ENCODE measurements at places on chromosomes 2 and 18. TPM values are rescaled to one million over a fixed set of nuclear protein-coding genes. Genes with fewer than 3 reads are reported as not detected.

DNA sequence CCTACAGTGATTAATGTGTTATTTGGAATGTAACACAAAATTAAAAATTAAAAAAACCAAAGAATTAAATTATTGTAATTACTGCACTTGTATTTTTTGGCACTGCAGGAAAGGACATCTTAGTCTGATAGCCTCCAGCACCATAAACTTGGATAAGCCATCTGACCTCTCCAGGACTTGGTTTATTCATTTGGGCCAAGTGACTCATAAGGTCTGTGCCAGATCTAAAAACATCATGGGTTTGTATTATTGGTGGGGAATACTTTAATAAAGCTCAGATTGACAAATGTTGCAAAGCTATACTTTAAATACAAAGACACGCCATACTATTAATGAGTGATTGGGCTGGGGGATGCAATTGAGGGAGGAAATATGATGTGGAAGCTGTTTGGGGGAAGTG lies 225.2 kb downstream of the ZNF521 start:
- no peak for DNase-seq

PROKR1 gene
- total RNA-seq: not detected

GRCh38 chr18:55239740-55240139 lies 280.5 kb upstream of the CCDC68 start:
- DNase-seq: no peak

DNA sequence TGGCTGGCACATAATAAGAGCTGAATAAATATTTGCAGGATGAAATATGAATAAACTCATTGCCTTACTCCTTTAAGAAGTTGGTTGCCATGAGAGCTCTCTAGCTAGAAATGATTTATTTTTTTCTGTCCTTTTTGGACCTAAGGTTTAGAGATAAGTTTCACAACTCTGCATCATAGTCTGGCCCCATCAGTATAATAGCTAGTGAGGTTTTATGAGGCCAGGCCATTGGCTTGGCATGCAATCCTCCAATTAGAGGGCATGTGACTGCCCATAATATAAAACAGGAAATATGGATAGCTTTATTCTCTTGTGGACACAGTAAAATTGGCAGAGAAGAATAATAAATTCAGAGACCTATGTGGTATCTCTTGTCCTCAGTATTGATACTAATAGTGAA lies 26.2 kb upstream of the INSIG2 start:
- DNase-seq: no peak

GRCh38 chr2:68519236-68519635 lies 51.9 kb downstream of the APLF start:
- DNase-seq: no peak

SELENOI gene
- total RNA-seq: 7.6 TPM

CRYGC gene
- total RNA-seq: not detected

DNA sequence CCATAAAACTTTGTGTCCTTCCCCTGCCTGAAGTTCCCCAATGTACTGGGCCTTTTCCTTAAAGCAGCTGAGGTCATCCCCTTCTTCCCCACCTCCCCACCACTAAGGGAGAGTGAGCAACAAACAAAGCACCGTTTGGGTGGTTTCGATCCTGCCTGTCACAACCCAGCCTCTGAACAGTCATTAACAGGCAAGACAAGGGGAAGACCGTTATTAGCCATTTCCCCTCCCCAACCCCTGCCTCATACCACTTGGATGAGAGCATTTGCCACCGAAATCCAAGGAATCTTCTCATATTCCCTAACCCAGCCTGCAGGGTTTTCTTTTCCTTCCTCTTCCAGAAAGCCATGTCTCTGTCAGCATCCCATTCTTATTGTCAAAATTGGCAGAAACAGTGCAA lies 65.6 kb downstream of the STRADB start:
- no peak for DNase-seq

DNA sequence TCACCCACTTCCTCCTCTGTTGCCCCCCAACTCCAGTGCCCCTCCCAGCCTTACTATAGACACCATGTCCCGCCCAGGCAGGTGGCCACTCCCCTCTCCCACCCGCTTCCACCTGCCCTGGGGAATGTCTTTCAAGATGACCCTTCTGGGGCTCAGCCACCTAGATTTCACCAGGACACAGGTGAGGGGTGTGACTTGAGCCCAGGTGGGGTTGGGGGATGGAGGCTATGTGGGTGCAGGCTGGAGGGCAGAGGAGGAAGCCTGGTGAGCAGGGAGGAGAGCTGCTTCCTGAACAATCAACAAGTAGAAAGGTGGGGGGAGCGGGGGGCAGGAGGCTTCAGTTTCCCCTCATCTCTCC lies 8.7 kb downstream of the ADRA2B start:
- no peak for DNase-seq

DNA sequence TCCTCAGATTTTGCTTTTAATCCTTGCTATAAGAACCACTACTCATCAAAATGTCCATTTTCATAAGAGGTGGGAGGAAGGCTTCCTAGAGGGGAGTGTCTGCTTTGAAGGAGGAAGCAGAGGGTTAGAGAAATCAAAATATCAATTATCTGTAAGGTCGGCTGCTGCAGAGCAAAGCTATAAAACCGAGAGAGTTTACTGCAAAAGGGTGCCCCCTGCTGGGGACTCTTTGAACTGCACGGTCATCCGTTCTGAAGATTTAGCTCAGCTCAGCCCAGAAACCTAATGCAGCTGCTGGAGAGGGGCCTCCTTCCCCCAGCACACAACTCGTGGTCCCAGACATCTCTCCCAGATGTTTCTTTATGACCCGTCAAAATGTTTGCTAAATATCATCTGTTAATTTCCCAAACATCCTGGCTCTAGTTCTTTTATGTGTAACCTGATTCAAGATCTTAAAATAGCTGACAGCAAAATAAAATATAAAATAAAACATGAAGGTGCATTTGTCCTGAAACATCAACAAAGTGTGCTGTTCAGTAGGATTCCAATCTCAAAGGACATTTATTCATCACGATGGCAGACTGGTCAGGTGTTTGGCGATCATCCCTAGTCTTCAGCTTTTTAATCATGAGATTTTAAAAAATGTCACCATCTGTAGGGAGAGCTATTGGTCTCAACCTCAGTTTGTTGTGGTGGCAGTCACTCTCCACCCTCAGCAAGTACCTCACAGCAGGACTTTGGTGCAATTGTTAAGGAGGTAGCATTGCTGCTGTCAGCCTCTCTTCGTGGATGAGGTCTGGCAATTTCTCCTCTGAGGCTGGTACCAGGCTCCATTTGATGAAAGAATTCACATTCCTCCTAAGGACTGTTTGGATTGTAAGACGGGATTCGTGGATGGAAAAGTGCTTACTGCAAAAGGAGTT lies 185.9 kb downstream of the MTX2 start:
- DNase-seq: peak; percentile 84

DNA sequence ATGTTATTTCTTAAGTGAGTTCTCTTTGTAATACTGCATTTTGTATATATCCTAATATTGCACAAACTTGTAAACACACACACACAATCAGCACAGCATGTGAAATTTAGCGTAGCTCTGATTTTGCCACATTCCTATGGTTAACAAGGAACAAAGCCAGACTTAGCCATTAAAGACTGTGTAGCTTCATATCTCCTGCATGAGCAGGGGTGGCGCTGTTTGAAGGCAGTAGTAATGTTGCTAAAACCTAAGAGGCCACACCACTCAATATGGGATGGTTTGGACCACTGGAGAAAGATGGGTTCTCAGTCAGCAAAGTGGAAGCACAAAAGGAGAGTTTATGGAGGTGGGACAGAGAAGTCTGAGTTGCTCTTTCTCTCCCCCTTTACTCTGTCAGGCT lies 61.1 kb upstream of the RND3 start:
- DNase-seq: no peak

PCARE gene
- total RNA-seq: 0.79 TPM

- DNase-seq: no peak
These were observed 205.7 kb downstream of the NEDD4L start for GRCh38 chr18:58249712-58250111.

PRSS56 gene
- total RNA-seq: not detected

SP100 gene
- 66.5 TPM for total RNA-seq

- no peak for DNase-seq
These were observed 610.4 kb upstream of the NETO1 start for GRCh38 chr18:73478191-73478590.

DNA sequence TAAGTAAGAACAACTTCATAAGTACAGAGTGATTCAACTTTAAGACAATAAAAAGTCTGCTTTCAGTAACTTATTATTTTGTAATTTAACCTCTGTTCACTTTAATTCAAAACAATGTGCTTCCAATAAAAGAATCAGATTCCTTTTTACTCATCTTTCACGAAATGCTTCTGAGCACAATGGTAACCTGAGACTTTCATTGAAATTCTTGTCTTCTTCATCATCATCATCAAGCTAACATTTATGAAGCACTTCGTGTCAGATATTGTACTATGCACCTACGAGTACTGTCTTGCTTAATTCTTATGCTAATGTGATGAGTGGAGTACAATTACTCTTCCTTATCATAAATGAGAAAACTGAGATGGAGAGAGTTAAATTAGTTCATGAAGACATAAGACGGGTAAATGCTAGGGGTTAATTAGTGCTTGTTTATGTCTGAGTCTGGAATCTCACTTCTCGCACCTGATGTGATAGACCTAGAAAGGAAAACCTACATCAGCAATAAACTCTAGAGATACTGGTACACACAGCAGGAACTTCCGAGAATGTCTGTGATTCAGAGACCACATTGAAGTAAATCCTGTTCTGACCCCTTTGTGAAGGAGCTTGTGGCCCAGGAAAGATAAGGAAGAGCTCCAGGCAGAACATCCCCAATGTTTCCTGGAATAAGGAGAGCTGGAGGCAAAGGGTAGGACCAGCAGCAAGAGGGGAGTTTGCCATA lies 227.6 kb upstream of the ETAA1 start:
- no peak for DNase-seq

C1GALT1C1L gene
- 0.98 TPM for total RNA-seq

DNA sequence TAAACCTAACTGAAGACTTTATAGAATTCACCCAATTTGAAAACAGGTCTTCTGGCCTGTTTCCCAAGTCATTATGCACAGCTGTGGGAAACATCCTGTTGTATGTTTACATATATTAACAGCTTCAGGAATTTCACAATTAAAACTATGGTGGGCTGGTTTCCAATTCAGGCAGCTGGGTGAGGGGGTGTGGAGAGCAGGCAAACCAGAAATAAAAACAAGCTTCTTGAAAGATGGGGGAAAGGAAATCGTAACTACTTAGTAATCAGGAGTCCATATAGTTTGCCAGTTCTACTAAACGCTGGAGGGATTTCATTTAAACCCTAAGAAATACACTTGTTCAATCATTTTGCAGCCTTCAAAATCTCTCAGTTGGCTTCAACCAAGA lies 22.8 kb downstream of the ATP8B1 start:
- no peak for DNase-seq

WBP1 gene
- total RNA-seq: 57.4 TPM

DNA sequence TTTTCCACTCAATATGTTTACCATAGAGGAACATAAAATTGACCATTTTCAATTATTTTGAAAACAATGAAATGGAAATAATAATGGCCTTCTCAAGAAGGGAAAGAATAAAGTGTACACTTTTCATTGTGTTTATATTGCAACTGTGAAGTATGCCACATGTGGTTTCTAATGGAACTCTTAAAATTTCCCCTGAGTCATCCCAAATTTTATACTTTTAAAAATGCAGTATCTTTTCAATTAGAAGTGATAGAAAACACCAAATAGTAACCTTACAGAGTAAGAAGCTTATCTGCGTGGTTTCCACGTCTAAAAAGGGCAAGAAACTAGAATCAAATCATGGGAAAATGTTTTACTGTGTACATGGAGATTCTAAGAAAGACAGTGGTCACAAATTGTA lies 70.0 kb downstream of the SCG2 start:
- DNase-seq: no peak

GRCh38 chr2:64773461-64774118 lies 119.9 kb upstream of the SERTAD2 start:
- DNase-seq: no peak

CD207 gene
- total RNA-seq: not detected

DNA sequence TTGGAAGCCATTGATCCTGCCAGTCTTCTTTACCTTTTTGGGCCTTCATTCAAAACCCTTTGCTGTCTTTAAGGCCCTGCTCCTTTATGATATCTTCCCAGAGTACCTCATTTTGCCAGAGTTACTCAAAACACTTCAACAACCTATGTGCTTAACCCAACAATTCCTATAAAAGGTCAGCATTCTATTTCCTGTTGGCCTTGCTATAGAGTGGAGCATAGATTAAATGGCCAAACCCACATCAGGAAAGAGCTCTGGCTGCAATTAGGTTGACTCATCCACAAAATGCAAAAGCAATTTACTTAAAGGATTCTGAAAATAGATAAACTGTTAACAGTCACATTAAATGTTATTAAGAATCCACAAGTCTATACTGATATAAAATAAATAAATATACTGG lies 21.2 kb downstream of the MRPL33 start:
- DNase-seq: no peak

DNA sequence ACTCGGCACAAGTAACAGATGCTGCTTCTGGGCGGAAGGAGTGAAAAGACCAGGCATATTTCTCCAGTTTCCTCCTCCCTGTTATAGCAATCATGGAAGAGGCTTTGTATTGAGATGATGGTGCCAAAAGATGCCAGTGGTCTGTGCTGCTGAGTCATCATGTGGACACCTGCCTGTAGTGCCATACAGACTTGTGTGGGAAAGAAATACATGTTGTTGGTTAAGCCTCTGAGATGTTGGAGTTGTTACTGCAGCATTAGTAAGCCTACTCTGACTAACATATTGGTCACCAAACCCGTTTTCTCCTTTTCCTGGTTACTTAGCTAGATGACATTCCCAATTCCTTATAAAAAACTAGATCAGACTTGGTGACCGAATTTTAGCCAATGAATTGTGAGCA lies 356.9 kb downstream of the ZNF521 start:
- no peak for DNase-seq

LBX2 gene
- 1.0 TPM for total RNA-seq

- DNase-seq: no peak
These were observed 44.5 kb upstream of the TMEM247 start for GRCh38 chr2:46434851-46435273.

DNA sequence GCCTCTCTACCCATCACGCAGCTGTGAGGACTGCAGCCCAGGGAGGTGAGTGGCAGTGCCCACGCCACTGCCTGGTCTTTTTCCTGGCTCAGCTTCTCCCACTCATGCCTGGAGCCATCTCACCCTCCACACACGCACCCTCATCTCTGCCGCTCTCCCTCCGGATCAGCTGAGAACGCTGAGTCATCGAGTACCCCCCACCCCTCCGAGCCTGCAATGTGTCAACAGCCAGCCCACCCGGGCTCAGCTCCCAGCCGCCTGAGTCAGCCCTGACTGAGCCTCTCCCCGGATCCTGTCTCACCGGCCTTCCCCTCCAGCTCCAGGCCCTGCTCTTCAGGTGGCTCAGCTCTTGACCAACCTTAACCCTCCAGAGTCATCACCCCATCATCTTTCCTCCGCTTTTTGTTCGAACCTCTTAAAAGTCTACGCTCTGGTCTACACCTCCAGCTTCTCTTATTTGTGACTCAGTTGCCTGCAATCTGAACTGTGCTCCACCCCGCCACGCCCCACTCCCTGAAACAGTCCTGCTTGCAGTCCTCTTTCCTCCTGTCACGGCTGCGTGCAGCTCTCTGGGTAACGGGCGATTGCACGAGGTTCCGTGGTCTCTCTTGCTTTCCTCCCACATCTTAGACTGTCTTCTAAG lies 94.4 kb upstream of the ASAP2 start:
- peak; percentile 70 for DNase-seq

GREB1L gene
- total RNA-seq: 19.1 TPM

All from right atrium auricular region (tissue), 2 donors.